Astrocyte (in vitro differentiated cells and primary cell): ENCODE measurements at places on chromosomes 6 and 20. TPM values are rescaled to one million over a fixed set of nuclear protein-coding genes. Genes with fewer than 3 reads are reported as not detected.
A peak's percentile ranks its signal among the peaks of the same experiment; 100 is the strongest.

Gene KCNQ5
- 0.43 and 2.0 TPM in 2 replicates for total RNA-seq

Gene TRIM31
- total RNA-seq, result not detected in 2 replicates

Gene WFDC11
- total RNA-seq, result not detected in 2 replicates

Gene ARFGEF3
- 1.5 and 1.9 TPM in 2 replicates for total RNA-seq

Gene CDH4
- 3.2 and 3.5 TPM in 2 replicates for total RNA-seq

Gene SOBP
- 4.7 and 7.6 TPM in 2 replicates for total RNA-seq

Gene DOK5
- total RNA-seq, result 0.82 and 1.2 TPM in 2 replicates

Gene FAM83C
- total RNA-seq, result not detected in 2 replicates

GRCh38 chr20:57374343-57374930, 16.8 kb upstream of the RBM38 start:
- no peaks in the 10 kb centered on the region for H3K4me1 ChIP-seq
- peaks cover 43% of the 10 kb centered on the region for H3K36me3 ChIP-seq
- no peak overlapping the region for H3K27ac ChIP-seq

DNA sequence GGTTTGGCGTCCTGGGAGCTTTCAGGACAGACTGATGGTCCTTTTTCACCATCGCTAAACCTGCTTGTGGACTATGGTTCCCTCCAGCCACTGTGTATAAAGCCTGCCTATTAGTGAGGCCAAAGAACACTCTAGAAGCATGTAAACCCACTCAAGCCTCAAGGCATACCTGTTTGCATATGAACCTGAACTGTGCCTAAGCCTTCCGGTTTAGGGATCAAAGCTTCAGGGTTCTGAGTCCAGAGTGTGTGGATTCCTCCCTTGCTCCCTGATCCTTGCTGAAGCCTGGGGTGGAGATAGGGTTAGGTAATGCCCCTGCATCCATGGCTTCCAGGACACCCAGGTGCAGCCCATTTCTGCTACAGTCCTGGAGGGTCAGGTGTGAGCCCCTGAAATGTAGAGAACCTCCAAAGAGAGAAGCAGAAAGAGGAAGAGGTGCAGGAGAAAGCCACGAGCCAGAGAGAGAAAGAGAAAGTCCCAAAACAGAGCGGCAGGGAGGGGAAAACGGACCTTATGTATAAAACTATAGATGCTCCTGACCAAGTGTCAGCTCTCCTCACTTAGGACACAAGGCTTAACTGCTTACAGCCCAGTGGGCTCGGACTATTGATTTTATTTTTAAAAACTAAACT, 93.3 kb downstream of the SCML4 start:
- no peaks in the 10 kb centered on the region for H3K36me3 ChIP-seq
- no peak for DNase-seq
- H3K4me3 ChIP-seq, result no peak overlapping the region
- no peaks in the 10 kb centered on the region for H3K4me1 ChIP-seq
- peaks cover 24% of the 10 kb centered on the region for H3K27me3 ChIP-seq
- H3K27ac ChIP-seq, result no peak overlapping the region

DNA sequence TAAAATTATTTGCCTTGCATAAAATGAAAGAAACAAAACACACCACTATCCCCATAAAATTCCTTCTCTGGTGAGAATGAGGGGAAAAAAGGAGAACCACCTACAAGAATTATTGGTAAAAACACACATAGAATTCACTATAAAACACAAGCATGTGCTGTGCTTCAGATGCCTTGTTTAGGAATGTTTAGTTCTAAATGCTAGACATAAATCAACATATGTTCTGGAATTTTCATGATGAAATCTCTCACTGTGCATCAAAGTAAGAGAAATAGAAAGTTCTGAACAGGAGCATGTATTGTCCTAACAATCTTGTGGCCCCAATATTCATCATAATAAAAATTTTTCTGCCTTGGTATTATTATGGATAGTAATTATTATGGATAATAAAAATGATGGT, 111.0 kb downstream of the PLCB4 start:
- peaks cover 8% of the 10 kb centered on the region for H3K4me1 ChIP-seq
- no peak overlapping the region for H3K4me3 ChIP-seq
- H3K27me3 ChIP-seq, result no peaks in the 10 kb centered on the region
- no peaks in the 10 kb centered on the region for H3K36me3 ChIP-seq
- H3K27ac ChIP-seq, result no peak overlapping the region
- no peak for DNase-seq

- no peaks in the 10 kb centered on the region for H3K27me3 ChIP-seq
- H3K4me3 ChIP-seq, result no peak overlapping the region
- H3K27ac ChIP-seq, result no peak overlapping the region
- H3K4me1 ChIP-seq, result peaks cover 7% of the 10 kb centered on the region
- no peak for DNase-seq
These were observed 4.3 kb upstream of the DCBLD1 start for GRCh38 chr6:117477988-117478852.

- DNase-seq, result no peak
- H3K4me1 ChIP-seq, result no peaks in the 10 kb centered on the region
- no peaks in the 10 kb centered on the region for H3K36me3 ChIP-seq
- H3K27me3 ChIP-seq, result no peaks in the 10 kb centered on the region
- no peak overlapping the region for H3K27ac ChIP-seq
- no peak overlapping the region for H3K4me3 ChIP-seq
These were observed 212.7 kb downstream of the UST start for GRCh38 chr6:148959501-148959900.

GRCh38 chr6:140156131-140156530, 781.7 kb upstream of the CITED2 start:
- no peak overlapping the region for H3K4me3 ChIP-seq
- no peaks in the 10 kb centered on the region for H3K36me3 ChIP-seq
- no peak overlapping the region for H3K27ac ChIP-seq
- DNase-seq, result peak; percentile 18

- H3K36me3 ChIP-seq, result no peaks in the 10 kb centered on the region
- no peaks in the 10 kb centered on the region for H3K27me3 ChIP-seq
- no peak overlapping the region for H3K4me3 ChIP-seq
- no peak overlapping the region for H3K27ac ChIP-seq
- no peaks in the 10 kb centered on the region for H3K4me1 ChIP-seq
These were observed 184.7 kb downstream of the CDKAL1 start for GRCh38 chr6:20718705-20719653.

DNA sequence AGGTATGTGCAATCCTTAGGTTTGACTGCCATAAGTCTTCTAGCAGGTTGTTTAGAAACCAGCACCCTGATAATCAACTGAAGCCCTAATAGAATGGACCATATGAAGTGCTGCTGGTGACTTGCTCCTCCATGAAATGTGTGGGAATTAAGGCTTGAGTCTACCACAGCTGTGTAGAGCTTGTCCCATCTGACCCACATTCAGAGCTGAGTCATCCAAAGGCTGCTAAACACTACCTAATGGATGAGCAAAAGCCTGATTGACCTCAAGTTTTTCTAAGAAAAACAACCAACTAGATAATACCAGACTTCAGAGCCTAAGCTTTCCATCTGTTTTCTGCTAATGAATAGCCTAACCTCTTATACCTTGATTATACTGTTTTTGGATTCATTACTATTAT, 120.3 kb upstream of the MOCS1 start:
- no peak overlapping the region for H3K4me3 ChIP-seq
- no peaks in the 10 kb centered on the region for H3K27me3 ChIP-seq
- no peak for DNase-seq
- H3K36me3 ChIP-seq, result no peaks in the 10 kb centered on the region

- no peak overlapping the region for H3K27ac ChIP-seq
- no peak for DNase-seq
- H3K4me3 ChIP-seq, result no peak overlapping the region
- H3K4me1 ChIP-seq, result peaks cover 33% of the 10 kb centered on the region
These were observed 676.0 kb upstream of the MARCKS start for GRCh38 chr6:113181164-113181563.

DNA sequence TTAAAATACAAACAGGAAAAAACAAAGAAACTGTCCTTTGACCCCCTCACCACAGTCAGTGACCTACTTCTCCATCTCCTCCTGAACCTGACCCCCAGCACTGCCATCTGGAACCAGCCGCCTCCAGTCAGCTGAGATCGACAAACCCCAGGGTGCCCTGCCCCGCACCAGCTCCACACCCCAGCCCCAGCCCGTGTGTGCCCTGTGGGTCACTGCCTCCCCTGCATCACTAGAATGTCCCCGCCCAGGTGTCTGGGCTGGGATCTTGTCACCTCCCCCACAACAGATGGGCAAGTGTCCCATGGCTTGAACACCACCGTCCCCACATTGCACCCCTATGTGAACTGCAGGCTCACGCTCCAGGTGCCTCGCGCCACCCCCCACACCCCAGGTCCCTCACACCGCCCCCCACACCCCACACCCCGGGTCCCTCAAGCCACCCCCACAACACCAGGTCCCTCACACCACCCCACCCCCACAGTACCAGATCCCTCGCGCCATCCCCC, 13.3 kb downstream of the TAF4 start:
- no peaks in the 10 kb centered on the region for H3K36me3 ChIP-seq
- DNase-seq, result no peak
- no peak overlapping the region for H3K4me3 ChIP-seq
- no peak overlapping the region for H3K27ac ChIP-seq
- H3K27me3 ChIP-seq, result no peaks in the 10 kb centered on the region

- H3K36me3 ChIP-seq, result no peaks in the 10 kb centered on the region
- no peak overlapping the region for H3K4me3 ChIP-seq
- H3K4me1 ChIP-seq, result no peaks in the 10 kb centered on the region
- no peak for DNase-seq
- H3K27ac ChIP-seq, result no peak overlapping the region
These were observed 245.8 kb downstream of the FRK start for GRCh38 chr6:115814907-115815306.

DNA sequence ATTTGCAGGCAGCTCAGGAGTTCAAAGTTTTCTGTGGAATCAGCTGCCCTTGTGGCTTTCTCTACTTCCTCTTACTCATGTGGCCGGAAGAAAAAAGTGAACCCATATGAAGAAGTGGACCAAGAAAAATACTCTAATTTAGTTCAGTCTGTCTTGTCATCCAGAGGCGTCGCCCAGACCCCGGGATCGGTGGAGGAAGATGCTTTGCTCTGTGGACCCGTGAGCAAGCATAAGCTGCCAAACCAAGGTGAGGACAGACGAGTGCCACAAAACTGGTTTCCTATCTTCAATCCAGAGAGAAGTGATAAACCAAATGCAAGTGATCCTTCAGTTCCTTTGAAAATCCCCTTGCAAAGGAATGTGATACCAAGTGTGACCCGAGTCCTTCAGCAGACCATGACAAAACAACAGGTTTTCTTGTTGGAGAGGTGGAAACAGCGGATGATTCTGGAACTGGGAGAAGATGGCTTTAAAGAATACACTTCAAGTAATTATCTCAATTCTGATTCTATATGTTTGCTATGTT, 1.1 kb downstream of the MGME1 start:
- peak overlapping the region; percentile 90 for H3K4me3 ChIP-seq
- H3K4me1 ChIP-seq, result peaks cover 31% of the 10 kb centered on the region
- peak overlapping the region; percentile 99 for H3K27ac ChIP-seq
- DNase-seq, result no peak
- H3K36me3 ChIP-seq, result no peaks in the 10 kb centered on the region

GRCh38 chr20:24241466-24241865, 228.0 kb upstream of the SYNDIG1 start:
- no peak overlapping the region for H3K4me3 ChIP-seq
- no peaks in the 10 kb centered on the region for H3K27me3 ChIP-seq
- H3K36me3 ChIP-seq, result no peaks in the 10 kb centered on the region
- no peak for DNase-seq

DNA sequence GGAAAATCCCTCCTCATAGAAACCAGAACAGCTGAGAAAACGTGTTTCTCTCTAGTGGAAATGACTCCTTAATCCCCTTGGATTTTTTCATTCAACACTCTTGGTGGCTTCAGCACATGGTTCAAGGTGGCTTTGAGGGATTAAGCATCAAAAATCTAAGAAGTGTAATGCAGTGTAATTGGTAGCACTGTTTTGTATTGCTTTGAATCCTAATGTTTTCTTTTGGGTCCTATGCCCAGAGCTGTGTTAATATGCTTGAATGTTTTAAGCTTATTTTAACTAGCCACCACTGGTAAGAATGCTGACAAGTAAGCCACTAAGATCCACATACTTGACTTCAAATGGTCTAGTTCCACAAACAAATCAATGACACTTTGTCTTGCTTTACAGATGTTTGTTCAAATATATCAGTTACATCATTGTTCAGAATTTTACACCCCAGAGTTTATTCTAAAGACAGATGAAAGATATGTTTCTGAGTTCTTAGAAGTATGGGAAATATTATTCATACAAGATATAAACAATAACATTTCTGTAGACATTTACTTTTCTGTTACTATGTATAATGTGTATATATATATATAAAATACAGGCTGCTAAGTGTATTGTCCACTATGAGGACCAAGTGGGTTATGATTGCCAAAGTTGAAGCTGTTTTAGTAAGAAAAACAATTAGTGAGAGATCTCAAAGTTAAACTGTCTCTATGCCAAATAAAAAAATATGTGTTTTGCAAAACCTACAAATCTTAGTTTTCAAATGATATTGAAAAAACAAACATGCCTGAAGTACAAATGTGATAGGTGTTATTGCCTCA, 220.8 kb downstream of the OGFRL1 start:
- no peaks in the 10 kb centered on the region for H3K27me3 ChIP-seq
- no peak overlapping the region for H3K27ac ChIP-seq
- no peaks in the 10 kb centered on the region for H3K36me3 ChIP-seq

DNA sequence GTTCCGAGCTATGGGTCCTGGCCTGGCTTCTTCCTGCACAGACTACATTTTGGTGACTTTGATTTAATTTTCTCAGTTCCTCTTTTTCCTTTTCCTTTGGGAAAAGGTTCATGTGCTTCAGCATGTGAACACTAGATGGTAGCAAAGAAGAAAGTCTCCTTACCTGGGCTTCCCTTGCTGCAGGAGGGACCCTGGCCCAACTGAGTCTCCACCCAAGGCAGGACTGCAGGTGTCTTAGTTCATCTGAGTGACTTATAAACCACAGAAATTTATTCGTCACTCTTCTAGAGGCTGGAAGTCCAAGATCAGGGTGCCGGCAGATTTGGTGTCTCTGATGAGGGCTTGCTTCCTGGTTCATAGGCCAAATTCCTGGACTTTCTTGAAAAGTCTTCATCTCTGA, 163.2 kb downstream of the SYCP2 start:
- H3K4me1 ChIP-seq, result no peaks in the 10 kb centered on the region
- H3K36me3 ChIP-seq, result no peaks in the 10 kb centered on the region
- DNase-seq, result no peak
- H3K27ac ChIP-seq, result no peak overlapping the region
- H3K4me3 ChIP-seq, result no peak overlapping the region

DNA sequence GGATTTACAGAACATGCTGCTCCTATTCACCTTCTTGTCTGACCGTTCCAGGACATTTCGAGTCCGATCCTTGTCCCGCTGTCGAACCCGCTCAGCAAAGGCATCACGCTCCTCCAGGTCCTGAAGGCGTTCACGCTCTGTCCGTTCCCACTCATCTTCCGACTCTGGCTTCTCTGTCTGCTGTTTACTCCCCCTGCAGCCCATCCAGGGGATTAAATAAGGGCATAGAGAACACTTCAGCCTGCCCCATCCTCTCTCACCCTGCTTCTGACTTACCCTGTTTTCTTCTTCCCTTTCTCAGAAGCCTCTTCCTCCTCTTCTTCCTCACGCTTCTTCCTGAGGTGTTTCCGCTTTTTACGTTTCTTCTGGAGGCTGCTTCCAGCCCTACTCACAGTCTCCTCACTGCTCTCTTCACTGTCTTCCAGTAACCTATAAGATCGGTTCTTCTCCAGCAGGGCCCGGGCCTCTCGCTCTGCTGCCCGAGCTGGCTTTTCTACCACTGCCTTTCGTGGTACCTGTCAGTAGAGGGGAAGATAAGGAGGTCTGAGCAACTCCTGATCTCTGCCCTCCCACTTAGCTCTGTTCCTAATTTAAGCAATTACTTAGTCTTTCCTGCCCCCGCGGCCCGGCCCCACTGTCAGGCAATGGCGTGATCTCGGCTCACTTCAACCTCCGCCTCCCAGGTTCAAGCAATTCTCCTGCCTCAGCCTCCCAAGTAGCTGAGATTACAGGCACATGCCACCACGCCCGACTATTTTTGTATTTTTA, 1.9 kb downstream of the DHX16 start:
- no peaks in the 10 kb centered on the region for H3K27me3 ChIP-seq
- no peak overlapping the region for H3K4me3 ChIP-seq
- H3K36me3 ChIP-seq, result peaks cover 19% of the 10 kb centered on the region
- no peak for DNase-seq
